Bone marrow (tissue), 2 donors: ENCODE measurements at places on chromosomes 6 and 20.
A peak's percentile ranks its signal among the peaks of the same experiment; 100 is the strongest.

DNA sequence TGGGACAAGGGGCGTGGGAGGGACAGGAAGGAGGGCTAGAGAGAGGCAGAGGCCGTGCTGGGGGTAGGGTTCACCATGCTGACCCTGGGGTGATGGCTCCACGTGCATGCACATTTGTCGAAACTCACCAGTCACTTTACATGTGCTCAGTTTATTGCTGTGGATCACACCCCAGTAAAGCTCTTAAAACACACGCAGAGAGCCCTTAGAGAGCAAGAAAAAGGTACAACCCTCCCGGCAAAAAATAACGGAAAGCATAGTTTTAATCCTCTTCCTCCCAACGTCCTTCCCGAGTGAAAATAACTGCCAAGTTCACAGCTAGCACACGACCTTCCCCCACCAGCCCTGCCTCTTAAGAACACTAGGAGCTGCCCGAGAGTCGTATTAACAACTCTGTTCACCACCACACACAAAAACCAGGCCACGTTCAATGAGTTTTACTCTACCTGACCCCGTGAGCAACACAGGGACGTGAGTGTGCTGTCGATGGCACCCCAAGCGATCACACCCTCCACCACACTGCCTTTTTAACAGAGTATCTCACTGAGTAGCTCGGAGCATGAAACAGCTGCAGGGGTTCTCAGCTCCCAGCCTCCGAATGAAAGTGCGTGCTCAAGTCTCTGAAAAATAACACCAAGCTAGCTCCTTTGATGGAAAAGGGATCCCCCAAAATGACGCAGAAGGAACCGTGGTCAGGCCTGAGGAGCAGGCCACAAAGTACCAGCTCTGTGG, 39.7 kb downstream of the TAF4 start:
- DNase-seq = peak; percentile 13

DNA sequence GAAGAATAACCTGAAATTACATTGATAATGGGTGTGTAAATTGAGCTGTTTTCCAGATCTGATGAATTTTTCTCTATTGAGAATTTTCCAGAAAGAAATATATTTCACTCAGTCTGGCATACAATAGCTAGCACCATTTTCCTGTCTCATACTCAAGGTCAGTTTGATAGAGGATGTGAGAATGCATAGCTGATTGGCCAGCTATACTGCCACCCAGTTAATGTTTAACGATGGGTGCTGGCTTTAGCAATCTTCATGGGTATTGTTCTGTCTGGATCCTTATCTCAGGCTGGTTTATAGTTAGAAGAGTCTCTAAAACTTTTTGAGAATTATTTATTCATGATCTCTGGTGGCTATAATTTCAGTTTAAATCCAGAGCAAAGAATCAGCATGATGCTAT, 147.4 kb downstream of the HDGFL1 start:
- no peak for DNase-seq

DNA sequence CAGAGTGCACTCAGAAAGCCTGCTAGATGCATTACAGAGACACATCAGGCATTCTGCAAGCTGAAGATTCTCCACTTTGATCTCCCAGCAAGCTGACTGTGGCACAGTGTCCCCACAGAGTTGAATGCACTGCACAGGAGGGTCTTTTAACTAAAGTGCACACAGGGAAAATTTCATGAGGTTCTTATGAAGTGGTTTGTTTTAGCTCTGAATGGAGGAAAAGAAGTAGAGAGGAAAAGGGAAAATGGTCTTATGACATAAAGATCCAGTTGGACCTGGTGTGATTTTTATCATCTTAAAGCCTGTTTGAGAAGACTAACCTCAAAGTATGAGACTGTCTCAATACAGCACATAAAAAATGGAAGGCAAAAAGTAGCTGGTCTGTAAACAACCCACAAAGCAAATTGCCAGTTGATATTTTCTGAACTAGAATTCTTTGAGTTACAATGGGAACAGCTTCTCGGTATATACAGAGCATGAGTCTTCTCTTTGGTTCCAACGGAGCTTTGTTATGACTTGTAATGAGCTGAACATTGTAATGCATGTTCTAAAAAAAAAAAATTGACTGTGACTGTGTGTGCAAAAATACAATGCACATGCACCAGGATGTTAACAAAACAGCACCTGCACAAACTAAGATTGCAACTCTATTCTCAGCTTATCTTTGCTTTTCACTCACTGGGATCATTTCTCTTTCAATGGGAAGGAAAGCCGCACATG, 383.0 kb upstream of the ID4 start:
- DNase-seq = no peak

DNA sequence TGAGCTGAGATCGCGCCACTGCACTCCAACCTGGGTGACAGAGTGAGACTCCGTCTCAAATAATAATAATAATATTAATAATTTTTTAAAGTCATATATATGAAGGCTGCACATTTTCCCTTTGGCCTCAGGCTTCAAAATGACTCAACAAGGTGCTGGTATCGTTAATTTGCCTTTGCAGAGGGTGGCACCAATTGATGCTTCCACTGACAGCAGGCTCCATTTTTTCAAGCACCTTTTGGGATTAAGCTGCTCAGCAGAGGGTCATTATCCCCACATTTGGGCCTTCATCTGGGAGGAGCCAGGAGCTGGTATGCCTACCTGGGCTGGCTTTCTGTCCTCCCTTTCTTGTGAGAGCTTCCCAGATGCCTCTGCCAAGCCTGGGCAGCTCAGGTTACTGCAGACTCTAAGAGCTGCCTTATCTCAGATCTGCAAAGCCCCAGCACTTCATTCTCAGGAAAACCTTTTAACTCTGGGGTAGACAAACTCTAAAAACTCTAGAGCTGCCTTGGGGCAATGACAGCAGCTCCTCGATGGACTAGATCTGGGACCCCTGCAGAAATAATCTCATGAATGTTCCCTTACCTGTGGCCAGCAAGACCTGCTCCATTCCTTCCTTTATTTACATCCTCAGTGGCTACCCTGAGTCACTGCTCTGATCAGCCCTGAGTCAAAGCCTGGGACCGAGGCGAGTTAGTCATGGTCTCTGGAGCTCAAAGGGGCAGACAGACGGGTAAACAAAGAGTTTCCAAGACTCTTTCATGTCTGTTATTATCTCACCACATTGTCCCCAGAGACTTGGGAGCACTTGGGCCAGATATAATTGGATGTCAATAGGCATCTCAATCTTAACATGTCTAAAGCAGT, 80.0 kb upstream of the EYA2 start:
- DNase-seq = no peak

- DNase-seq = no peak
Measured at GRCh38 chr20:33443006-33443511, 504 bp downstream of the SNTA1 start.

GRCh38 chr6:24251339-24251738, 106.5 kb downstream of the DCDC2 start:
- no peak for DNase-seq

DNA sequence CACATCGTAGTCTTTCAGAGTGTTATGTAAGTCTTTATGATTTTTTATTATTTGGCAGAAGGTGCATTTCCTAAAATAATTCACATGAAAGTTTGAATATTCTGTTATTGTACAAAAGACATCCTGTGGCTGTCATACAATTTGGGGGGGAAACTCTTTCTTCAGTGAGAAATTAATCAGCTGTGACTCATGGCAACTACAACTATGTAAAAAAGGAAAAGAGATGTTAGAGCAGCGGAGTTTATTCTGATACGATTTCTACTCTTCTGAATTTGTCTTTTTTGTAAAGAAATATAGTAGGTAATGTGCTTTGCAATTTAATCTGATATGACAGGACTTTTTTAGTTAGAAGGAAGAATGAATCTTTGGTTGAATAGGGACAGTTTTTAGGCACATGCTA, 14.2 kb downstream of the COL19A1 start:
- no peak for DNase-seq

DNA sequence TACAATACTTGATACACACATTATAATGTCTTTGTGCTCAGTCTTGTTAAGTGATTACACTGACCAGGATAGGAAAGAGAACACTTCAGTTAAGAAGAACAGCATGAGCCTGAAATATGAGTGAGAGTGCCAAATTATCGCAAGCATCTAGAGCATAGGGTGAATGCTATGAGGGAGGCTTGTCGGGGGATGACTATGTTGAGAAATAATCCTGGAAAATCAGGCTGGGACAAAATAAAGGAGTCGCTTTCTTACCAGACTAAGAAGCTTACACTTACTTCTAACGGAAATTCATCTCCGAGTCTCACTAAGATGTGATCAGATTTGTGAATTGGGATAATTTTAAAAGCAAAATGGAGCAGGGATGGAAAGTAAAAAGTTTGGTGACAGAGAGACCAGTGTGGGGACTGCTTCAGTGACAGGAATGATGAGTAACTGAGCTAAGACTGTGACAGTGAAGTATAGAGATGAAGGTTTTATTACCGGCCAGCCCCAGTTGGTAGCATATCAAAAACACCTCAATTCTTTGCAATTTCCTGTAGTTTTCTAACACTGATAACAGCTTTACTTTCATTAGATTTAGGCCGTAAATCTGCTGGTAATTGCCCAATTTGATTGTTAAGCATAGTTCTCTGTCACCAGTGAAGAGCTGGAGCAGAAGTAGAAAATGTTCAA, 48.4 kb upstream of the DEFB112 start:
- DNase-seq = no peak

DNA sequence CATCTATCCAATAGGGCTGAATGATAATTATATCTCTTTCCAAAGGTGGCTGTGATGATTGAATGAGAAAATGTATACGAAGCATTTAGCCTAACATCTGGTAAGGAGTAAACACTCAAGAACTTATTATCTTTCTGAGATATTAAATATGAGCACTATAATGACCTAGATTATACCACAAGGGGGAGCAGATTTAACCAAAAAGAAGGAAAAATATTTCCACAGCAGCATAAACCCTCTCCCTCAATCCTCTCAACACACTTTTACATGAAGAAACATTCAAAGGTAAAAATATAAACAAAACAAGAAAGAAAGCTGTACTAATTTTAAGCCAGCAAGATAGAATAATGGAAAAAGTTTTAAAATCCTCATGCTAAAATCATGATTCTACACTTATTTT, 68.4 kb downstream of the SHPRH start:
- DNase-seq = no peak

- no peak for DNase-seq
Measured at GRCh38 chr20:25336561-25337422, 53.8 kb downstream of the ABHD12 start.

GRCh38 chr6:142361779-142362750, 60.3 kb downstream of the ADGRG6 start:
- no peak for DNase-seq

- no peak for DNase-seq
Measured at GRCh38 chr20:37259031-37259430, 2.6 kb downstream of the GHRH start.

GRCh38 chr6:160218810-160219209, 39.8 kb downstream of the SLC22A2 start:
- no peak for DNase-seq

DNA sequence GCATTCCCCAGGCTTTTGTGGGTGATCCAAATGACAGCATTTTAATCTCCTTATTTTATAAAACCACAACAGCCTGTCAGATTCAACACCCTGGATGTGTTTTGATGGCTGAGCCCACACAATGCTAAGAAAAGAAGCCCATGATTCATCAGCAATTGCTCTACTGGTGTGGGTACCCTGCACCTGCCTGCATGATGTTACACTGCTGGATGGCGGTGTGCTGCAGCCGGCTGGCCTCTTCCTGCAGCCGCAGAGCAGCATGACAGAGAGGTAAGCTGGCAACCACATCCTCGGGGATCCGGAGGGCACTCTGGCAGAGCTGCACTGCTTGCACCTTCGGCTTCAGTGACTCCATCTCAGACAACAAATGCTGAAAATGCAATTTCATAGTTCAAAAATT, 327.5 kb downstream of the SYNE1 start:
- no peak for DNase-seq

GRCh38 chr6:164214066-164214465, 799.5 kb downstream of the QKI start:
- no peak for DNase-seq

DNA sequence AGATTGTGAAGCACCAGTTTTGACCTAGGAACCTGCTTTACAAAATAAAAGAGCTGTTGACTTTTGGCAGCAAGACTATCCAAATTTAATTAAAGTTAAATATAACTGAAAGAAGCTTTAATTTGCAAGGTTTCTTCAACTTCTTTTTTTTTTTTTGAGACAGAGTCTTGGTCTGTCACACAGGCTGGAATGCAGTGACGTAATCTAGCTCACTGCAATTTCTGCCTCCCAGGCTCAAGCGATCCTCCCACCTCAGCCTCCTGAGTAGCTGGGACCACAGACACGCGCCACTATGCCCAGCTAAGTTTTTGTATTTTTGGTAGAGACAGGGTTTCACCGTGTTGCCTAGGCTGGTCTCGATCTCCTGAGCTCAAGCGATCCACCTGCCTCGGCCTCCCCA, 13.7 kb upstream of the CSE1L start:
- DNase-seq = no peak

GRCh38 chr20:25139029-25139705, 56.3 kb upstream of the ENTPD6 start:
- no peak for DNase-seq

DNA sequence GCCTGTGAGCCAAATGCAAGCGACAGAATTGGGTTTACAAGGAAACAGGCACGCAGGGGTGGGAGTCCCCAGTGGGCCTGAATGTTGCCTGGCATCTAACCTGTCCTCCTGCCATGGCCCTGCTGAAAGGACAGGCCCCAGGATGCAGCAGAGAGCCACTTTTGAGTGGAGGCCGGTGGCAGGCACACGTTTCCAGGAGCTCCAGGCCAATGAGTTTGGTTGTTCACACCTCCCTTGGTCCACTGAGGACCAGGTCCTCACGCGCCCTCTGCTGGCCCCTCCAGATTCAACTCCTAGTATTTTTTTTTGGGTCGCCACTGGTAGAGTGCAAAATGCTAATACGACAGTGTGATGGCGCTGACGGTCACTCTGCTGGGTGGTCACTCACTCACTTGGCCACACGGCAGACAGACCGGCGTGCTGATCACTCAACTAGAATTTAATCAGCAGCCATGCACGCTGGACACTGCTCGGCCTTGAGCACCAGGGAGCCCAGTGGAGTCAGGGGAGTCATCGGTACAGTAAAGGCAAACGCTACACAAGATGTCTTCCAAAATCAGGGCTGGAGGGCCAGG, 81.7 kb upstream of the NFATC2 start:
- peak; percentile 10 for DNase-seq

DNA sequence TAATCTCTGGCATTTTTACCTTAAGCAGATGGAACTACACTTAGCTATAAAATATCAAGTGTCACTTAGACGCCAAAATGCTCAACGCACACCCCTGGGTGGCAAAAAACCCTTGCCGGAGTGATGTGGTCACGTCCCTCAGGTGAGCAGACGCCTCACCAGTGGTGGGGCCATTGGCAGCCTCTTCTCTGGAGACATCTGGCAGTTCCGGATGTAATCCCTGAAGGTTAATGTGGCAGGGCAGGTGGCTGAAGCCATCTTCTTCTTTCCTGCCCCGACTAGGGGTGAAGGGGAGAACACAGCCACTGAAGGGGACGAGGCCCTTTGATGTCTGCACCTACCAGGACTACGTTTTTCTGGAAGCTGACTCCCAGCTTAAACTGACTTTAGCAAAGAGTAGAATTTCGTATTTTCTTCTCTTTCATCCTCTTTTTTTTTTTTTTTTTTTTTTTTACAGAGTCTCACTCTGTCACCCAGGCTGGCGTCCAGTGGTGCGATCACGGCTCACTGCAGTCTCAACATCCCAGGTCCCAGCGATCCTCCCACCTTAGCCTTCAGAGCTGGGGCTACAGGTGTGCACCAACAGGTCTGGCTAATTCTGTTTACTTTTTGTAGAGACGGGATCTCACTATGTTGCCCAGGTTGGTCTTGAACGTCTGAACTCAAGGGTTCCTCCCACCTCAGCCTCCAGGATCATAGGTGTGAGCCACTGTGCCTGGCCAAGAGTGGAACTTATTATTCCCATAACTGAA, 152.1 kb downstream of the TTLL2 start:
- no peak for DNase-seq
